CD8-positive, alpha-beta memory T cell (primary cell): ENCODE measurements at places on chromosomes 3 and 15.

- DNase-seq = peak; percentile 3
Measured at GRCh38 chr15:48190932-48191573, 412 bp upstream of the CTXN2 start.

DNA sequence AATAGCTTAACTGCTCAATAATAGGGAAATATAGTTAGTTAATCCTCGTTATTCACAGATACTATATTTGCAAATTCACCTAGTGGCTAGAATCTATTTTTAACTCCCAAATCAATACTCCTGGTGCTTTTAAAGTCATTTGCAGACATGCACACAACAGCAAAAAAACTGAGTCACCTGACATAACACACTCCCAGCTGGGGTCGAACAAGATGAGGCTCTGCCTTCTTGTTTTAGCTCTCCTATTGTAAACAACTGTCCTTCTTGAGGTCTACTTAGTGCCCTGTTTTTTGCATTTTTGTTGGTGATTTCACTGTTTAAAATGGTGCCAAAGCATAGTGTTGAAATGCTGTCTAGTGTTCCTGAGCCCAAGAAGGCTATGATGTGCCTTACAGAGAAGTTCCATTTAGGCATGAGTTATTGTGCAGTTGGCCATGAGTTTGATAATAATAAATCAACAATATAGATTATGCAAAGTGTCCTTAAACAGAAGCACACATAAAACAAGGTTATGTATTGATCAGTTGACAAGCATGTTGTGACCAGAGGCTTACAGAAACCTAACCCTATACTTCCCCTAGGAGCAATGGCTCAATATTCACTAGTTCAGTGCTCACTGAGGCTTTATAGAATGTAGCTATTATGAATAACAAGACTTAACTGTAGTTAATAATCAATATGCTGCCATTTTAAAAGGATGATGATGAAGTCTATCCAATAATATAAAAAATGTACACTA, 18.6 kb downstream of the MAP3K13 start:
- DNase-seq = no peak

- DNase-seq = no peak
Measured at GRCh38 chr3:4533489-4534443, 40.6 kb downstream of the ITPR1 start.

DNA sequence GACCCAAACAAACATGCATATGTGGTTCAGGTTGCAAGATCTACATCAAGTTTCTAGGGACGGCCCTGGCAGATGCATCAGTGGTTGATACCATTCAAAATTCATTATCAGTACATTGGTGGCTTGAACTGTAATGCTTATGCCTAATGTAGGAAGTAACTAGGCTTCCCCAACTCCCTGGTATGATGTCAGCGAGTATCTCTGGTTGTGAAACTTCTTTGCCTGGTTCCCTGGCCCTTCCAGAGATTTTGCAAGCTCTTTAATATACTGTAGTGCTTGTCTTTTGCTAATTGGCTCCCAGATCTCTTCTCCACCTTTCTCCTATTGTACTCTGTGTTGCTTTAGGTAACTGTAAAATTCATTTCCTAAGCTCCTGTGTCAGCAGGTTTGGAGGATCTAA, 114.8 kb upstream of the RARB start:
- no peak for DNase-seq

- peak; percentile 74 for DNase-seq
Measured at GRCh38 chr3:170178651-170179050, 2.9 kb downstream of the PHC3 start.

DNA sequence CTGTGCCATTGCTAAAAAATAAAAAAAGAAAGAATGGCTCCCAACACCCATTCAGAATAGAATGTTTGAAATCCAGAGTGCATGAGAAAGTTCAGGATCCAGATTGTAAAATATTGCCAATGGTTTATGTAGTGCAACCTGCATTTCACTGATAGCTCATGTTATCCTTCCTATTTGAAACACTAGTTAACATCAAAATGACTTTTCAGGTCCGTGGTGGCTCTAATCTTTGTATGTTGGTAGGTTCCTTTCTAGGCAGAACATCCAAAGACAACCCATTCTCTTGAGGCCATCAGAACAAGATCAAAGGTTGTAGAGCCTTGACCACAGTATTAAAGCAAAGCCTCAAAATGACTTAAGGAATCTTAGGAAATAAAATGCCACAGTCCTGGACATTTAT, 51.0 kb downstream of the PLCL2 start:
- no peak for DNase-seq

- DNase-seq = no peak
Measured at GRCh38 chr3:46664188-46664970, 29.1 kb downstream of the ALS2CL start.

GRCh38 chr3:7275396-7275795, 414.5 kb downstream of the GRM7 start:
- no peak for DNase-seq

GRCh38 chr3:20914310-20914709, 728.3 kb upstream of the SGO1 start:
- no peak for DNase-seq

GRCh38 chr15:61828860-61829513, 231.3 kb downstream of the VPS13C start:
- DNase-seq = no peak

DNA sequence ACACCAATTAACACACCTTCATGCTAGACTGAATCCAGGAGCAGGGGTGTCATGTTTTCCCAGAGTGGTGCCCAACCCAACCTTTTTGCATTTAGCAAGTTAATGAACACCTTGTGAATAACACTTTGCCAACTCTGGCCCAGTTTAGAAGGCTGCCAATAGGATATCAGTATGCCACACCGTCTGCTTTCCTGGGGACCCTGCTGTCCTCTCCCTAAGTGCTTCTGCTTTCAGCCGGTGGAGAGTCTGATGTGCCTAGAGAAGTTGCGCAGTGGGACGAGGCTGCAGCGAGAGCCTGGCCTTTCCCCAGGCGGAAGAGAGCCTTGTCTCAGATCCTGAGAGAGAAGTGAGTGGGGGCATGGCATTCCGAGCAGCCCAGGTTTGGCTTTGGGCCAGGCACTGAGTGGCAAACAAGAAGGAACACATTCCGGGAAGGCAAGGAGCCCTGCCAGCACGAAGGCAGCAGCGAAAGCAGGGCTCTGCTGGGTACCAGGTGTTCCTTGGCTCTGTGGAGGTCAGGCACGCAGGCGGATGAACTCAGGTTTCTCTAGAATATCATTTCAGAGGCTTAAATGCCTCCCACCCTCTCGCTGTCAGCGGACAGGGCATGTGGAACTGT, 36.9 kb downstream of the SENP8 start:
- no peak for DNase-seq

GRCh38 chr3:188904670-188905069, 267.1 kb upstream of the TPRG1 start:
- DNase-seq = no peak

DNA sequence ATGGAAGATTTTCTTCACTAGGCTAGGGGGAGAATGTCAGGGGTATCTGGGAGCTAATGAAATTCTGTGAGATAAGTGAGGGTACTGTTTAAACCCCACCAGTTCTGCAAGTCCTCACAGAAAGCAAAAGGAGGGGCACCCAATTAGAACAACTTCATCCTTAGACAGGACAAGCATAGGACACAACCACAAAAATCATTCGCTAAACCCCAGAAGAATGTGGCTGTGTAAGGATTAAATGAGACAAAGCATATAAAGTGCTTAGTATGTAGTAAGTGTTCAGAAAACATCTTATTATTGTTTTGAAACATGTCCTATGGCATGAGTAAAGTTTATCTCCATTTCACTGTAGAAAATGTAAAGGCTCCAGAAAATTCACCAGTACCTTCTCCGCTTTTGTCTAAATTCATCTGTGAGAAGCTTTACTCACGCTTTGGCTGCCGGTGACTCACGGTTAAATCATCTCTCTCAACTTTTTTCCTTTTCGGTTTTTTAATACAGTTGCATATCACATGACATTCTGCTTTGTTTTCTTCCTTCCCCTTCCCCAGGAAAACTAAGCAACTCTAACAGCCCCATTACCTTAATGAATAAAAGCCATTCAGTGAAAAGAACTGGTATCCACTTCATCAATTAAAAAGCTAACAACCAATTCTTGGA, 1.7 kb downstream of the CLRN1 start:
- DNase-seq = no peak

DNA sequence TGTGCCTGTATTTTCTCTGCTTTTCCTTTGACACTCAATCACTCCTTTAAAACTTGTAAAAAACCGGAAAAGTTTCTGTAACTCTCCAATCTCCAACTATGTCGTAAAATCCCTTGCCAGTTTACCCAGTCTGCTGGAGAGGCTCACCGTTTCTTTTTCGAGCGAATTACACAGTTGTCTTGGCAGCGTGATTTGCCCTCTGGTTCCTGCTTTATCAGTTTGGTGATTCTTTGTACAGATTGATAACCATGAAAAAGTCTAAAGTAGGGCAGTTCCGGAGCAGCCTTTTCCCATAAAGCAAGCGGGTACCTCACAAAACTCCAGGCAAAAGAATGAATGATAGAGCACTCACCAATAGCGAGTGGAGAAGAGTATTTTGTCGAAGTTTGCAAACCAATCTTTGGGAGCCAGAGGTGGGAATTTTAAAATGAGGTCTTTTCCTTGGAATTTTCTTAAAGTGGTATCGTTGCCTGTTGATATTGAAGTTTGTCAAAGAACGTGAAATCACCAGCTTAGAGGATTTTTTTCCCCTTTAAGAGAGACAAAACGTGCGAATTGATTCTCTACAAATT, at the start of gene TTC23:
Gene TTC23 (minus strand): TSS at position 312 of the 572 bp plus-strand sequence. CDS start 20,869 bp downstream, outside the sequence.
- no peak for DNase-seq

GRCh38 chr15:38696109-38696727, 131.6 kb upstream of the RASGRP1 start:
- DNase-seq = peak; percentile 80

- no peak for DNase-seq
Measured at GRCh38 chr3:188807006-188807405, 364.8 kb upstream of the TPRG1 start.

DNA sequence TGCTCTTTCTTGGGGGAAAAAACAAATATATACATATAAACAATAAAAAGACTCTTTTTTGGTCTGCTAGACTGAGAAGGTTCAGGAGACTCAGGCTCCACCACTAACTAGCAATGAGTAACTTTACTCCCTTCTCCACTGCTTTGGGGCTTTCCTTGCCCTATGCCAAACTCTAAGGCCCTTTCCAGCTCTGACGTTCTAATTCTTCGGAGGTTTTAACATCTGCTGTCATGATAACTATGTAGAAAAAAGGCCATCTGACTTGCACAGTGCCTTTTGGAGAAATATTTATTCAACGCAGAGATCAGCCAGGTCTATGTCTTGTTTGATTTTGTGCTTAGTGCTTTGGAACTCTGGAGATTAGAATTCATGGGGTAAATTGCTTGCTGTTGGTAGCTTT, 156.2 kb downstream of the TMCO5A start:
- DNase-seq = no peak

DNA sequence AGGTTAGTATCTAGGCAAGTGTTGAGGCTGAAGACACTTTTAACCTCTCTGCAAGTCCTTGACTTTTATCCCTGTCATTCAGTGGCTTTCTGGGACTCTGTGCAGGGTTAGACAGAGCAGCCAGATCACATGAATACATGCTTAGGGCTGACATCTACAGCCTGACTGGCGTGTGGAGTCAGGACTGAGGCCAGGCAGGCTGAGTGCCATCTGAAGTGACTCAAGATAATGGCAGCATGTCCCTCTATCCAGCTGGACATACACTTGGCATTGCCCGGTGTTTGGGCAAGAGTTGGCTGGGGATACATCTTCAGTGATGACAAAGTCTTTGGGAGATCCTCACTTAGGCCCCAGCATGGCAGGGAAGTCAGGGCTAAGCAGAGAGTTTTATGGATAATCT, 22.4 kb downstream of the DUOX2 start:
- no peak for DNase-seq

DNA sequence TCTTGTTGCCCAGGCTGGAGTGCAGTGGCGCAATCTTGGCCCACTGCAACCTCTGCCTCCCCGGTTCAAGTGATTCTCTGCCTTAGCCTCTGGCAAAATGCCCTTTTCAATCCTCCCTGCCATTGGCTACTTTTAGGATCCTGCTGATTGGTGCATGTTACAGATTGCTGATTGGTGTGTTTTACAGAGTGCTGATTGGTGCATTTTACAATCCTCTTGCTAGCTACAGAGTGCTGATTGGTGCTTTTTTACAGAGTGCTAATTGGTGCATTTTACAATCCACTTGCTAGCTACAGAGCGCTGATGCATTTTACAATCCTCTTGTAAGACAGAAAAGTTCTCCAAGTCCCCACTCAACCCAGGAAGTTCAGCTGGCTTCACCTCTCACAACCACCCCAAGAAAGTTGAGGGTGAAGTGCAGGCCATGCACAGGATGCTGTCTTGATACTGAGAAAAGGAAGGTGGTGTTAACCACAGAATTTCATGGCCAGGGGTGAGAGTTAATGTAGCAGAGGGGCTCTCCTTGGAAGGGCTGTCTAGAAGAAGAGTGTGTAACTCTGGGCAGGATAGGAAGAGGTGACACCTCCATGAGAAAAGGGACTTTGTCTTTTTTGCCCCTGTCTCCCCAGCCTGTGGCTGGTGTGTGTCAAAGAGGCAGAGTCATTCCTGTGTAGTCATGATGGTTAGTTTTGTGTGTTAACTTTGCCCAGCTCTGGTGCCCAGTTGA, 145.9 kb downstream of the APBA2 start:
- DNase-seq = peak; percentile 24

DNA sequence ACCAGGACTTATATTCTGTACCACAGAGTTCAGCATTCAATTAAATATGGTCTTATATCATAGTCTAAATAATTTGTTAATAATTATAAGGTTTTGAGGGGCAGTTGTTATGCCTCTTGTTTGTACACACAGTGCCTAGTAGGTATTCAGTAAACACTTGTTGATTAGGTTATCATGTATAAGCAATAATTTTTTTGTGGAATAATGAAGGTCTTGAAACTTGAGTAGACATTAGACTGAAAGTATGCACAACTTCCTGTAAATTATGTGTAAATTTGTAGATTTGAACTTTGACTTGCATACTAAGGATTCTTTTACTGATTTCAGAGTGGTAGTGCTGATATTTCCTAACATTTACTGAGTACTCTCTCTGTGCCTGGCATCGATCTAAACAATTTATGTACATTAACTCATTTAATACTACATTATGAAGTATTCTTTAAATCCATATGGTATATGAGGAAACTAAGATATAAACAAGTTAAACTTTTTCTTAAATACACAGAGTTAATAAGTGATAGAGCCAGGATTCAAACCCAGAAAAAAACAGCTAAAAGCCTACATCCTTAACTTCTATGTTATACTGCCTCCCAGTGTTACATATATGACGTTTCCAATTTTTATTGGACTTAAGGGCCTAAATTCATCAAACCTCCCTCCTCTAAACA, 65.1 kb downstream of the GLCE start:
- no peak for DNase-seq

- DNase-seq = no peak
Measured at GRCh38 chr3:152638707-152639450, 196.1 kb upstream of the P2RY1 start.

DNA sequence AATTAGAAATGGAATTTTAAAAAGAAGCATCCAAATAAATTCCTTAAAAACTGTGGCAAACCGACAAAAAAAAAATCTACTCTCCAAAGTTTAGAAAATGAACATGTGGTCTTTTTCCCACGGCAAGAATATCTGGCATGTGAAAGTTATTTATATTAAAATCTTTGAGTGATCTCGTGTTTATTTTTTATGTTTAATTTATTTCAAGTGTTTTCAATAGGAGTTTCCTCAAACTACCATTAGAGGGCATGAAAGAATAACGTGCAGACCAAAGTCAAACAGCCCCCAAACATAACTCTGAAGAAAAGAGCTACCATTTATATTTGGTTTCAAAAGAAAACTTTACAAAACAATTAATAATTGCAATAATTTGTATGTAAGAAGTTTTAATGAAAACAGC, 286.4 kb downstream of the ZIC4 start:
- no peak for DNase-seq

GRCh38 chr15:55743729-55744655, 1.0 kb upstream of the PRTG start:
- no peak for DNase-seq

GRCh38 chr3:75171630-75172230, 492.4 kb upstream of the FRG2C start:
- no peak for DNase-seq
